ENCODE measurements at places on chromosomes 11 and 22.

DNA sequence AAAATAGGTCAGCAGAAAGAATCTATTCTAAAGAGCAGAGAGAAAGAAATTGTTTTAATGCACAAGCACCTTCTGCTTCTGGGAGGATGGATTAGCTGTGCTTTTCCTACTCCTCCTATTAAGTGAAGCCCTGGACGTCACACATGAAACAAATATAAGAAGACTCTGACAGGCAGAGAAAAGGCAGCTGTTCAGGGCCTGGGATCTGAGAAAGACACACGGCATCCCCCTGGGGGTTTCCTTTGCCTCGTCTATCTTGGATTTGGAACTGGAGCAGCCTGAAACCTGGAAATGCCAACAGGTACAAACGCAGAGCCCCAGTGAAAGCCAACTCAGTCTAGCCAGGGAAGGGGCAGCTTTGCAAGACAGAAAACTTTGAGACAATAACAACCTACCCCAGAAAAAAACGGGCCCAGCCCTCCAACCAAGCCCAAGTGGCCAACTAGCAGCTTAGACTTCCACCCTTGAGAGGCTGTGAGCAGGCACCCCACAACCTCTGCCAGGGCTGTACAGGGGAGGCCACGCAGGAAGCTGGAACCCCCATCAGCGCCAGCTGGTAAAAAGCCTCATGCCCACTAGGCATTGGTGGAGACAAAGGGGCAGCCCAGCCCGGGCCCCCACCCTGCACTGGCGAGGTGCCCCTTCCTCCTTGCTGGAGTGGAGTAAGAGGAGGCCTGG, 7.3 kb downstream of the CERK start:
- peak; percentile 60 for DNase-seq

DNA sequence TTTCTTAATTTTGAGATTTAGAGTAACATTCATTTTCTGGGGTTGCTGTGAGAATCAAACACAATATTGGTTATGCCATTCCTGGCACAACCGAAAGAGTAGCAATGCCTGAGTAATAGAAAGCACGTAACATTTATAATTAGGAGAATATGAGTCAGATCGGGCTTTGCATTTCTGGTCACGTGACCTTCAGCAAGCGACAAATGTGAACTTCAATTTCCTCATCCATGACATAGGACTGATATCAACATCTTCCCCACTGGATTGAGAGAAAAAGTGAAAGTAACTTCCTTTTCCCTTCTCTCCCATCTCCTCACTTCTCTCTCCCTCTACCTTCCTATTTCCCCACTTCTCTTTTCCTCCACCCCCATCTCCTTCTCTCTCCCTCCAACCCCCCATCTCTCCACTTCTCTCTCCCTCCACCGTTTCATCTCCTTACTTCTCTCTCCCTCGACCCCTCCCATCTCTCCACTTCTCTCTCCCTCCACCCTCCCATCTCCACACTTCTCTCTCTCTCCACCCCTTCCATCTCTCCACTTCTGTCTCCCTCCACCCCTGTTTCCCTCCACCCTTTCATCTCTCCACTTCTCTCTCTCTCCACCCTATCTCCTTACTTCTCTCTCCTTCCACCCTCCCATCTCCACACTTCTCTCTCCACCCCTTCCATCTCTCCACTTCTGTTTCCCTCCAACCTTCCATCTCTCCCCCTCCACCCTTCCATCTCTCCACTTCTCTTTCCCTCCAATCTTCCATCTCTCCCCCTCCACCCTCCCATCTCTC, 33.5 kb upstream of the CAT start:
- peak; percentile 70 for DNase-seq

- DNase-seq: peak; percentile 36
These were observed 3.5 kb downstream of the H19 start for GRCh38 chr11:1994121-1994520.

- no peak for DNase-seq
These were observed 38.3 kb downstream of the KCNJ4 start for GRCh38 chr22:38416621-38417251.

- no peak for DNase-seq
These were observed 10.4 kb upstream of the GLYAT start for GRCh38 chr11:58742140-58742539.

DNA sequence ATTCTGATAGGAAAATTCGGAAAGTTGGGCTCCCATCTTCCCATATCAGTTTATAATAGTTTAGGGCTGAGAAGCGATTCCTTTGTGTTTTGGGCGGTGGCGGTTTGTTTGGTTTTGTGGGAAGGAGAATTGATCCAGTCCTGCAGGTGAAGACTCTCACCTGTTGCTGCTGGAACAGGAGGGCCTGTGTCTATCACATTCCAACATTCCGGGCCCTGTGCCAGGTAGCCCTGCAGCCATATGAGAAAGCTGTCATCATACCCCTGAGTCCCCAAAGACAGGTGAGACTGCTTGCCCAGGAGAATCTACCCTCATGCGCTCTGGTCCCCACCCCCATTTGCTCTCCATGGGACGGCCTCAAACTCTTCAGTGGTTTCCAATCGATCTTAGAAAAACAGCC, 62.1 kb downstream of the TRAF6 start:
- no peak for DNase-seq

- DNase-seq: no peak
These were observed 358.9 kb downstream of the CADM1 start for GRCh38 chr11:115145324-115145723.

DNA sequence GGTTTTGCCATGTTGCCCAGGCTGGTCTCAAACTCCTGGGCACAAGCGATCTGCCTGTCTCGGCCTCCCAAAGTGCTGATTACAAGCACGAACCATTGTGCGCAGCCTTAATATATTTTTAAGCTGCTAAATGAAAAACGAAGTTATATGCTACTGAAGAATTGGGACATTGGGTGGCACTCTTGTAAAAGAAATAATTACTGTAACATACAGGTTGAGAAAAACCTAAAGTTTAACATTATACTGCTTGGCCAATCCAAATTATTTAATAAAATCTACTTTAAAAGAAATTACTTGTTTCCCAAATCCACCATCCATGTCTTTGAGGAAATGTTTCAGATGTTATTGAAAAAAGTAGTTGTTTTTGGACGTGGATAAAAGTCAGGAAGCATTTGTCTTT, 37.9 kb upstream of the ARHGAP32 start:
- DNase-seq: no peak

GRCh38 chr22:27476729-27477128, 324.8 kb downstream of the MN1 start:
- peak; percentile 83 for DNase-seq

GRCh38 chr11:7160814-7161489, 72.2 kb downstream of the RBMXL2 start:
- no peak for DNase-seq

Measured in LHCN-M2 (cell line).